Stimulated activated CD4-positive, alpha-beta T cell treated with anti-CD3 and anti-CD28 coated beads, Interleukin-1b, Interleukin-23, amount 100 ng/mL, for 24 hours (primary cell): ENCODE measurements at places on chromosomes 1 and 21.

DNA sequence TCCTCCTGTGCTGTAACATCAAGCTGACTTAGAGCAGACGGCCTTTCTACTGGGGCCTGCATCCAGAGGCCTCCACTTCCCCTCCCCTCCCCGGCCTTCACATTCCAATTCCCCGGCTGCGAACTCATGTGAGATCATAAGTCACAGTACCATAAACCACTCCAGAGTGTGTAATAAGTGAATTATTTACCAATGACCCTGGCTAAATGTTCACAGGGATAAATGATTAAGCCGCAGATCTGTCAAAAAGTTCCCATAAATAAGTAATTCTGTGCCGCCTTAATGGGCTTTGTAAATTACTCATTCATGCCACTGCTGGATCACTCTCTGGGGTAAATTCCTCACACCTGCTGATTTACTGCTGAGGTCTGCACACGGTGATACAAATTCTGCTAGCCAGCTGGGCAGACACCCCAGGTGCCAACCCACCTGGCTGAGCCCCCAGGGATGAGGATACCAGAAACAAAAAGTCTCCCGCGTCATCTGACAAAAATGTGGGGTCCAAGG, 27.4 kb upstream of the KIRREL1 start:
- no peak for DNase-seq

DNA sequence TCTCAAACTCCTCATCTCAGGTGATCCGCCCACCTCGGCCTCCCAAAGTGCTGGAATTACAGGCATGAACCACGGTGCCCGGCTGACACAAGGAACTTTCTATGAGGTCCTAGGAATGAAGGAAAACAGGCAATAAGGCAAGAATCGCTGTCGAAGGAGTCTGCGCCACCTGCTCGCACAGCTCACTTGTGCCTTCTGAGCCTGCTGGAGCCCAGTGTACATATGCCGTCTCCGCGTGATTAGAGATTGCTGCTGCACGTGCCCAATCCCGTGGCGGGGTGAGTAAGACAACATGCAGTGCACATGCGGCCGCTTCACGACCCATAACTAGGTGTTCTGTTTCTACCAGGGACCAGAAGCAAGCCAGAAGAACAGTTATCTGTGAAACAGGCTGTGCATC, 24.3 kb downstream of the H3-3A start:
- no peak for DNase-seq

DNA sequence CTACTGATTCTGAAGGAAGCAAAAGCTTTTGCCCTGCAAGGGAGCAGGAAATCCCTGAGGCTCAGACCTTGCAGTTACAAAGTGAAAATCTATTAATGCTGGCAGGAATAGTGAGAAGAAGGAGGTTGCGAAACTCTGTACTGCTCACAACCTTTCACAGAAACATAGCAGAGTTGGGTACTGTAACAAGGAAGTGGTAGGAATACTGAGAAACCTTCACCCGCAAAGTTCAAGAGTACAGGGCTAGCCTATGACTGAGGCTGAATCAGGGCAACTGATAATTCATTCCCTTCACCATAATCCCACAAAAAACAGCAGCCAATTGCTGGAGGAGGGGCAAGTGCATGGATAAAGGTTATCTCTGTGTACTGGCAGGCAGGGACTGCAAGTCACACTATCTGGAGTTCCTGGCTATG, 23.9 kb upstream of the KCTD3 start:
- no peak for DNase-seq

GRCh38 chr1:60483509-60483908, 409.9 kb upstream of the C1orf87 start:
- no peak for DNase-seq

DNA sequence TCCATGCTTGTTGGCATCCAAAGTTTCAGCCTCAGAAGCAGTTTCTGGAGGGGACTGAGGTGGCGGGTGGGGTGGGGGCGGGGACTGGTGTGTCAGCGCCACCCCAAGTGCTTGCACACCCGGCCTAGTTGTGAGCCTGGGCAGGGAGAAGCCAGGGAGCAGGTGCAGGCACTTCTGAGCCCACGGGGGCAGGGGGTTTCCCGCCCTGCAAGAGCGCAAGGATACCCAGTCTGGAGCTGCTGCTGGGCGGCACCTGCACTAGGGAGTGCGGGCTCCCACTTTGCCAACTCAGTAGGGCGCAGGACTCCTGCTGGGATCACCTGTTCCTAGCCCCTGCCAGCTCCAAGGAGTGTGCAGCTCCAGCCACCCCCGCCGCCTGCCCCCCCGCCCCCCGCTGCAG, 33.5 kb downstream of the MAGI3 start:
- DNase-seq, result no peak

GRCh38 chr1:100452641-100453040, 85.3 kb upstream of the GPR88 start:
- no peak for DNase-seq

DNA sequence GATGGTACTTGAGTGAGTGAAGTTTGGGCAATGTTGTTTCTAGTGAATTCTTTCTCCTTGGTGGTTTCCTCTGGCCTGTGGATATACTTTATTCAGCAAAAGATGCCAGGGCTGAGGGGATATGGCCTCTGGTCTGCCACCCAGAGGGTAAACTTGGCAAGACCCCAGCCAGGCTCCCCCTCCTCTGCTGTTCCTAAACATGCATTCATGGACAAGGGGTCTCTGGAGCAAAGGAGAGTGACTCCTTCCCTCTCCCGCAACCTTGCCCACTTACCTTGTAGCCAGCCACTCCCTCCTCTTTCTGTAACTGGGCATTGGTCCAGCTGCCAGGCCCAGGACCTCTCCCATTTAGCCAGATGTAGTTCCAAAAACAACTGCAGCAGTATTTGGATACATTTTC, 43.8 kb downstream of the RUNX3 start:
- DNase-seq, result no peak

- no peak for DNase-seq
Observed at GRCh38 chr21:36976228-36976861, 9.9 kb upstream of the HLCS start.

DNA sequence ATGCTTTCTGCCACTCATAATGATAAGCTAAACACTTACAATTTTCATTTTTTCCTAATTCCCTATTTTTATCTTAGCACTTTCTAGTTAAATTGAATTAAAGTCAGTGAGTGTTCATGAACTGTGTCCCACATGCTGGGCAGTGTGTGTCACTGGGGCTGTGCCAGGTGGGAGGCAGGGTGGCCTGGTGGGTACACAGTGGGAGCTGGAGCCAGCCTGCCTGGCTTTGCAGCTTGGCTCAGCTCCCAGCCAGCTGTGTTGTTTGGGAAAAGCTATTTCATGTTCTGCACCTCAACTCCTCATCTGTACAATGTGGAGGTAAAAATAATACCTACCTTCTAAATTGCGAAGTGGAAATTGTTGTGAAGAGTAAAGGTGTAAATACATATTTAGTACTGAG, 238.4 kb downstream of the PLA2G4A start:
- DNase-seq, result no peak

DNA sequence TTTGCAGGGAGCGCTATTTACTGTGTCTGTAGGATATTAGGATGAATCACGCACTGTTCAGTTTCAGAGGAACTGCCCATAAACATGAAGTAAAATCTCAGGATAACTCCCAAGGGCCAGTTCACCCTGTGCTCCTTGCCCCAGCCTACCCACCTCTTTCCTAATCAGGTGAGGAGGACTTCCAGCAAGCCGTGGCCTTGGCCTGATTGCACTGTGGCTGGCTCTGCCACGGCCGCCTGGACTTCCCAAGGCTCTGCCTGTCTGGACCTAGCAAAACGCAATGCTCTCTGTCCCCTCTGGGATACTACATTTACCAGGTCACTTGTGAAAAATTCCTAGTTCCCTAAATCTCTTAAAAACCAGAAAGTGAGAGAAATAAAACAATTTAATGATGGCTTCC, 7.4 kb upstream of the ASCL5 start:
- no peak for DNase-seq

DNA sequence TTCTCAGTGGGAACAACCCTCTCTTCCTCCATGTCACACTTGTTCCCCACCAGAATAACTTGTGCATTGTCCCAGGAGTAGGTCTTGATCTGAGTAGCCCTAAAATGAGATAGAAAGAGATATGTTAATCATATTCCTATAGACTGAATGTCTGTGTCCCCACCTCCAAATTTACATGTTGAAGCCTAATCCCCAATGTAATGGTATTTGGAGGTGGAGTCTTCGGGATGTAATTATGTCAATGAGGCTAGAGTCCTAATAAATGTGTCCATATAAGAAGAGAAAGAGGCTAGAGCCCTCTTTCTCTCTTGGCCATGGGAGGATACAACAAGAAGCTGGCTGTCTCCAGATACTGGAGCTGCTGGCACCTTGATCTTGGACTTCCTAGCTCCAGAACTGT, 54.8 kb upstream of the NRDC start:
- no peak for DNase-seq

DNA sequence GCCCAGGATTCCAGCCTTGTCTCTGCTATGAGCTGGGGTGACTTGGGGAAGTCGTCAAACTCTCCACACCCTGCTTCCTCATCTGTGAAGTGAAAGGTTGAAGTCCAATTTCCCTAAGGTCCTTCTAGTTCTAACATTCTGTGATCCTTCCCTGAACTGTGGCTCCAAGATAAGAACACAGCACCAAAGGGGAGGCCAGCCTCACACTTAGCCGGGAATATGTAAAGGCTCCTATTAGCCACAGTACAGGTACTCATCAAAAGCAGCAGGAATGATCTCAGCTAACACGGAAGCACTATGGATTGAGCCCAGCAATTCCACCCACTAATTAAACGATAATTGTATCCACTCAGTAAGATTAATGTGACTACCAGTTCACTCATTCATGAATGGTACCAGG, 4.0 kb downstream of the SLC30A10 start:
- DNase-seq, result no peak

GRCh38 chr1:85274969-85275453, 1.4 kb downstream of the BCL10 start:
- no peak for DNase-seq

DNA sequence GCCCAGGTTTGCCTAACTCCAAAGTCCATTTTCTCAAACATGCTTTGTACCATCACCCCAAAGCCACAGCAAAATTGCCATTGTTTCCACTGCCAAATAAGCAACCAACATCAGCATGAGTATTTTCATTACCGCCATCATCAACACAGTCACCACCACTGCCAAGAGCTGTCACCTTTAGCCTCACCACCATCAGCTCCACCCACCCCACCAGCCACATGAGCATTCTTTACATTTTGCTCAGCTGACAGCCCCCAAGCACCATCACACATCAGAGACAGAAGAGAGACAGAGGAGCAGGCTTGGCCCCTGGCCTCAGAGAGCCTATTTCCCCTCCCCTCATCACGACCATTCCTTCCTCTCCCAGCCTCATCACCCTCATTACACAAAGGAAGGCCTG, 42.7 kb downstream of the TAS1R2 start:
- DNase-seq, result no peak

DNA sequence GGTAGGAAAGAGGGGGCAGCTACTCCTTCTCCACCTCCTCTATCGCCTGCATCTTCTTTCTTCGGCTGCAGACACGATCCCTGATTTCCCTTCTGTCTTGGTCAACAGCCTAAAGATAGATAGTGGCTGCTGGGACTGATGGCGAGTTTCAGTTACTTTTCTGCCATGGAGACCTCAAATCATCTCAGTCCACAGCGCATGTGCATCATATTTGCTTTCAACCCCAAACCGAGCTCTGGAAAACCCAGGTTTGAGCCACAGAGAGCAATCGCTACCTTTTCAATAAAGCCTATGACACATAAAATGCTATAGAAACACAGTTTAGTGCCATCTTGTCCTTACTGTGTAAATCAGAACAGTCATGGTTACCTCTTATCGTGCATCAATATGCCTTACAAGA, 142.9 kb upstream of the IRF2BP2 start:
- DNase-seq, result no peak

GRCh38 chr1:185406691-185407009, 89.6 kb upstream of the IVNS1ABP start:
- no peak for DNase-seq

DNA sequence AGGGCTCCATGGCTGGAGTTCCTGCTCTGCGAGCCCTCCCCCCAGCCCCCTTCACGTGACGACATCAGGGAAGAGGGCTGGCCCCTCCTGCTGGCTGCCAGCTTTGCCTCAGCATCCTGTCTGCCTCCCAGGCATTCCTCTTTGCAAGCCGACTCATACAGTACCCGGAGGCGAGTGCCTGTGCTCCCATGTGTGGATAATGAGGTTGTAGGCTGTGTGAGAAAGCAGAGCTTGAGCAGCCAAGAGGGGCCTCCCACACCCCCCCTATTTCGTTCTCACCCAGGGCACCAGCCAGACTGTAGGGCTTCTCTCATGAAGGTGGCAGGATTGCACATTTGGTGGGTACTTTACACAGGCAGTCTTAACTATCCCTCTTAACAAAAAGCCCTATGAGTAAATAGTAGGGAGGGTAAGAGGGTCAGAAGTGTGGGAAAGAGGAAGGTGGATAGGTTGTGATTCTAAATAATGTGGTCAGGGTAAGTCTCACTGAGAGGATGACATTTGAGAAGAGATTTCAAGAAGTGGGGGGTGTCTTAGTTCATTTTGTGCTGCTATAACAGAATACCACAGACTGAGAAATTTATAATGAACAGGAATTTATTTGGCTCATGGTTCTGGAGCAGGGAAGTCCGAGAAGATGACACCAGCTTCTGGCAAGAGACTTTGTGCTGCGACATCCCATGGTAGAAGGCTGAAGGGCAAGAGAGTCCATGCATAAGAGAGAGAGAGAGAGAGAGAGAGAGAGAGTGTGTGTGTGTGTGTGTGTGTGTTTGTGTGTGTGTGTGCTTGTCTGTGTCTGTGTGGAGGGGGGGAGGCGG, 113.5 kb downstream of the OMA1 start:
- DNase-seq, result no peak

DNA sequence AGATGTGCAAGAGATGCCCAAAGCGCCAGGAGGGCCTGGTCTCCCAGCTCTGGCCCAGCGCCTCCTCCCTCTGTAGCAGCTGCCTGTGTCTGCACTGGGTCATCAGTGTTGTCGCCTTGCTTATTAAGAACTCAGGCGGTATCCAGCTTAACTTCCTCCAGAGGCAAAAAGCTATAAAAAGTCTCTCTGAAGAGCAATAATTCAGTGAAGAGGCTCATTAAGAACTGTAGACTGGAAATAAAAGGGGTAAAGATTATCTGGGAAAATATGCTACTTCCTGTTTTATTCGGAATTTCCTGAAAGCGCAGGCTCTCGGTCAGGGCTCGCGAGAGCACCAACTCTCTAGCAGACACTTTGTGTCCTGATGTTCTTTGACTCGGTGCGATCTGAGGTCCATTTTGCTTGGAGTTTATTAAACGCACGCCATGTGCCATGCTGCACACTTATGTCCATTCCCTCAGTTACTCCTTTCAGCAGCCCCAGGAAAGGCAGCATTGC, 70.4 kb downstream of the MRPS6 start:
- DNase-seq, result no peak
